ENCODE measurements at places on chromosomes 11 and 22.

DNA sequence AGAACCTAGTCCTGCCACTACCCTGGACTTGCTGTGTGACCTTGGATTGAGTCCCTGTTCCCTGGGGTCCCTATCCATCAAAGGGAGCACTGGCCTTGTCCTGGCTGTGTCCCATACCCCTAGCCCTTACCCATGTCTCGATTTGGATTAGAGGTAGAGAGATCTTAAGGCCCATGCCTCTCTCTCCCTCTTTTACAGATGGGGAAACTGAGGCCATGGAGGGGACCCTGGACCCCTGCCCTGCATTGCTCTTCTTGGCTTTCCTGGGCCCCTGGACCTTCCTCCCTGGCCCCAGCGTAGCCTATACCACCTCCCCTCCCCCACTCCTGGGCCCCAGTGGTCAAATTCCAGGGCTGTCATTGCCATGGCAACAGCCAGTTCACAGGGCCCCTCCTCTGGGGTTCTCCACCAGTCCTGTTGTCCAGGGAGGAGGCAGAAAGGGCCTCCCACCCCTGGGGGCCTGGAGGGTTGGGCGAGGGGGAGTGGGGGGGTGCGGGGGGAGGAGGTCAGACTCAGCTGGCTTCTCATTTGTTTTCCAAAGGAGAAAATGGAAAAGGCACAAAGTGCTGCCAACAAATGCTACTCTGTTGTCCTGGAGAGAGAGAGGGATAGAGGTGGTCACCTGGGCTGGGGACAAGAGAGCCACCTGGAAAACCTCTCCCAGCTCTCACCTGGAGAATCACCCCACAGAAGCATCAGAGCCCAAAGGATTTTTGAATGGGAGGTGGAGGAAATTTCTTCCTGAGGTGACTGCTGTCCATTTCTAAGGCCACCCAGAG is 23.3 kb downstream of the ARHGEF17 start:
- no peak for DNase-seq

GRCh38 chr22:39621826-39622225 is 51.3 kb downstream of the CACNA1I start:
- no peak for DNase-seq

- DNase-seq = no peak
These were observed 13.2 kb upstream of the MICAL2 start for GRCh38 chr11:12097219-12097618.

GRCh38 chr22:50027639-50028537 is 15.3 kb upstream of the IL17REL start:
- DNase-seq = no peak

- peak; percentile 8 for DNase-seq
These were observed 195.5 kb upstream of the CADM1 start for GRCh38 chr11:115699733-115700132.

DNA sequence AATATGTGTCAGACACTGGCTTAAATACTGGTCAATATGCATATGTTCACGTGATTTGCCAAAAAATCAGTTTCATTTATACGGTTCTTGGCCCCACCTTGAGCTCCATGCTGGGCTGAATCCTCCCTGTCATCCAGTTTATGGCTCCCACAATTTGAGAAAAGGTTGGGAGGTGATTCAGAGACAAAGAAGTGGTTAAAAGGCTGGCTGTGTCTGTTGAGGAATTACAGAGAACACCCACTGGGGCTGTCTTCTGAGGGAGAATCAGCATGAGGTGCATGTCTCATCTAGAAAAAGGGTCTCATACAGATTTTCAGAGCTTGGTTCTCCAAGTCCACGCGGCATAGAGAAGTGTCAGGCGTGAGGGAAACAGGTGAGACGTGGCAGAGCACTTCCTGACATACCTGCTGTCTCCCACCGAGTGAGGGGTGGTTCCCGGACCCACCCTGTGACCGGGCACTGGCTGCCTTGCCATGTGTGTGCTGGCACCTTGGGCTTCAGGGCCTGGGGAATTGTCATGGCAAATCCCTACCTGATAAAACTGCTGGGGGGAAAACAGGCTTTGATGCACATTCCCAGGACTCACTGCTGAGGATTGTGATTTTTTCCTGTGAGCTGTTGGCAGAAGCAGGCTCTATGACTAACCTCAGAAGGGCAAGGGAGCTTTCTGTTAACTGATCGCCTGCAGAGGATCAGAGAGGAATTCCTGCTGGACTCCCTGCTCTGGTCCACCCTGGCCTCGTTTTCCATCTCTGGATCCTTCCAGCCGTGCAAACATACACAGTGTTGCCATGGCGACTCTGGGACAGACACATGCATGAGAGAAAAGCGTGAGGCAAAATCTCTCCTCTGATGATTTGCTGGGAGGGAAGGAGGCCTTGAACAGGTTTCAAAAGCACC is 223.6 kb downstream of the ADAMTS15 start:
- no peak for DNase-seq

GRCh38 chr11:134685793-134686380 is 273.8 kb upstream of the B3GAT1 start:
- DNase-seq = no peak

DNA sequence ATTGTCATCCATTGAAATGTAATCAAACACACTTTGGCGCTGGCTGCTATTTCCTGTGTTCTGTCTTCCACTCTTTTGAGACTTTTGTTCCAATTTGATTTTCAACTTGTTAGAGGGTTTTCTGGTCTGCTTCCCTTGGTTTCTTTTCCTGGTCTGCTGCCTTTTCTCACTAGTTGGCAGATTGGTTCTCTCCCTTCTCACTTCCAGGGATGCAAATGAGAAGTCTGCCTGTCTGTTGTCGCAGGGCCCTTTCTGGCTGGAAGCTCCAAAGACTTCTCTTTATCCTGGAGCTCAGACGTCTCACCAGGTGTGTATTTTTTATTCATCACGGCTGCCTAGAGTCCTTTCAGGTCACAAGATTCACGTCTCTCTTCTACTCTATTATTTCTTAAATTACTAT is 84.0 kb downstream of the RPS6KA4 start:
- no peak for DNase-seq

DNA sequence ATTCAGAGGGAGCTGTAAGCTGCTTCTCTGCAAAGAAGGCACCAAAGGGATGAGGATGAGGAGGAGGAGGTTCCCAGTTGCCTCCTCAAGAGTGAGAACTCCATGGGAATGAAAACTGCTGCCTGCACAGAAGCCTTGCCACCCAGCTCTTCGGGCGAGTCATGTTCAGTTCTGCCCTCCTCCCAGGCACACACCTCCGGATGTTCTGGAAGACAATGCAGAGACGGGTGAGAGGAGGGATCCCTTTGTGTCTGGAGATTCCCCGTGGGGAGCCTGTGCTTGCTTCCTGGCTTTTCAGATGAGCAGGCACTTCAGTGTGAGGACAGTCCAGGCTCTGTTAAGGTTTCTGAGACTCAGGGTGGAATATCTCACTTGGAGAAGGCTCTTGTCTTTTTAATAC is 295.6 kb downstream of the DDX10 start:
- peak; percentile 14 for DNase-seq

GRCh38 chr11:69525516-69526452 is 44.3 kb downstream of the LINC01488 start:
- DNase-seq = no peak

DNA sequence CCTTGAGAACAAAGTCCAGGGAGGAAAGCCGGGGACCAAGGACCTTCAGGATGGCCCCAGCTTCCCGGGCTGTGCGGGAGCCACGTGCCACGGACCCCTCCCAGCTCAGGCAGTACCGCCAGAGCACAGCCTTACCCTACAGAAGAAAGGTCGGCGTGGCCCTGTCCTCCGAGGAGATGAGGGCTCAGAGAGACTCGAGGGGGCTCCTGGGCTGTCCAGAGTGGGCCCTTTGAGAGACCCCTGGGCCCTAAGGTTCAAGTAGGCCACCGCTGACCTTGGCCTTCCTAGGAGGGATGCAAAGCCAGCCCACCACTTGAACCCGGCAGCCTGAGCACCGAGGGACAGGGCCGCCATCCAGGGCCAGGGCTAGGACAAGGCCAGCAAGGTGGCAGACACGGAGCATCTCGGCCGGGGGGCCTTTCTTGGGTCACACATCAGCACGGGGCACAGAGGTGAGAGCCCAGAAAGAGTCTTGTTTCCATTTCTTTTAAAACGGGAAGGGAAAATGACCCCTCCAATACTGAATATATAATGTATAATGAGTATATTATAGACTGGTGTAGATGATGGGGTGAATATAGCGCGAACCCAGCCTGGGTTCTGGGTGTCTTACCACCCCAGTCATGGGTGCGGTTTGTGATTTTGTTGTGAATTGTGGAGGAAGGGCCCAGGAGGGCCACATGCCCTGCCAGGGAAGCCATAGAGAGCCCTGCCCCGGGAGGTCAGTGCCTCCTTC is 34.4 kb upstream of the PPARA start:
- no peak for DNase-seq

GRCh38 chr11:119907122-119907851 is 178.3 kb upstream of the NECTIN1 start:
- no peak for DNase-seq

DNA sequence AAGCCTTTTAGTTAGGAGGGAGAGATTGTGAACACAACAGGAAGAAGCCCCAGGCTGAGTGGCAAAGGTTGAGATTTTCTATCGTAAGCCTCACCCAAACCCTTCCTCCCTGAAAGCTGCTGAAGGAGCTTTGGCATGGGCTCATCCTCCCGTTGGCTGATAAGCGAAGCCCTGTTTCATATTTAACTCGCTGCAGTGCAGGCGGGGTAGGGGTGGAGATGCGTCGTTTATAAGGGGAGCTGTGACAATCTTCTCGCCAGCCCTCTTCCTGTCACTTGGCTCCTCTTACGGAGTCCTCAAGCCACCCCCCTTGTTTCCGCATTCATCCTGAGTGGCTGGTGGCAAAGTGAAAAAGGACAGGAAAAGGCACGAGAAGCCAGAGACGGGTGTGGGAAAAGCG is 137.0 kb downstream of the OR4C45 start:
- DNase-seq = no peak

DNA sequence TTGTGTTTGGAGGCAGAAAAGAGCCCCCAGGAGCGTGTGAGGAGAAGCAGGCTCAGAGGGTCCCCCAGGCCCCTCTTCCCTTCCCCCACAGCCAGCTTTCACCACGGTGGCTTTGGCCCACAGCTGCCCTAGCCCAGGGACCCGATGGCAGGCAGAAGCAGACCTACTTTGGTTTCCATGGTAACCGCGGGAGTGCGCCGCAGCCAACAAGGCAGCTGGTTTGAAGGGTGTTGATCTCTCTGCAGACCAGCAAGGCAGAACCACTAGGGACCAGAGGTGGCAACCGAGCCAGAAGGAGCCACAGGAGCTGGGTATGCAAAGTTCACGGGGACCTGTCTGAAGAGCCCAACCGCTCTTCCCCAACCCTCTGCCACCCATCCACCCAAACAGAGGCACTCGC is 69.4 kb downstream of the BUD13 start:
- no peak for DNase-seq

DNA sequence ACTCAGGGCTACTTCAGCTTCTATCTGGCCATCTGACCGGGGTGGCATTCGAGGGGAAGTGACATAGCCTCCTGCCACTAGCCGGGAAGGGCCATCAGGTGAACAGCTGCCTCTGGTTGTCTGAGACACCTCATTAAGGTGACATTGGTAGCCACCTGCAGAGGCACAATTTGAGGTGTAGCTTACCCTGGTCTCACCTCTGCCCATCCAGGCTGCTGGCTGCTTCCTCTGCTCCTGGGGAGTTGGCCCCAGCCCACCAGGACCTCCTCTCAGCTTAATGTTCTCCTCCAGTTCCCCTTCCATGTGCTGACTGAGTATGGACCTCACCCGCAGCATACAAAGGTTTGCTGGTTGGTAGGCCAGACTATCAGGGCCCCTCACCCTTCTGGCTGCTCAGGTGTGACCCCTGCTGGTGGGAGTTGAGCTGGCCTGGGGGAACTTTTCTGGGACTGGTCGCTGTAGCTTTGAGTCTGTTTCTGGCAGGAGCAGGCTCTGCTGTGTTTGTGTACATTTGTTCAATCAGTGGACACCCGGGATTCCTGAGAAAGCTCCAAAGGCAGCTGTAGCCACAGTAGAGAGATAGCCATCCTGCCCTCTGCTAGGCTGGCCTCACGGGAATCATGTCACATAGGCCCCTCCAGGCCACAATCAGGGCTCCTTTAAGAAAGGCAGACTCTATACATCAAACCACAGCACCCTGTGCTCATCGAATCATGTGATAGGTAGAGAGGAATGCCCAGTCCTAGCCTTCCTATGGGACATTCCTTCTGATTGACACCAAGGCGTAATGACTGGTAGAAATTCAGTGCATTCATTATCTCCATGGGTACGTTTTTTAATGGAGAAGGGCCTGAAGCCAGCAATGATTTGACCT is 295.1 kb upstream of the PLET1 start:
- peak; percentile 19 for DNase-seq

DNA sequence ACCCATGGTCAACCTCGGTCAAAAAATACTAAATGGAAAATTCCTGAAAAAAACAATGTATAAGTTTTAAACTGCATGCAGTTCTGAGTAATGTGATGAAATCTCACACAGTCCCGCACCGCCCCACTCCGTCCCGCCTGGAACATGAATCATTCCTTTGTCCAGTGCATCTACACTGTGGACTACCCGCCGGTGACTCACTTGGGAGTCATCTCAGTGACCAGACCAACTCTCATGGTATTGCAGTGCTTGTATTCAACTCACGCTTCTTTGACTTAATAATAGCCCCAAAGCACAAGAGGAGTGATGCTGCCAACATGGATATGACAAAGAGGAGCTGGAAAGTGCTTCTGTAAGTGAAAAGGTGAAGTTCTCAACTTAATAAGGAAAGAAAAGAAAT is 48.8 kb downstream of the ARHGAP32 start:
- no peak for DNase-seq

DNA sequence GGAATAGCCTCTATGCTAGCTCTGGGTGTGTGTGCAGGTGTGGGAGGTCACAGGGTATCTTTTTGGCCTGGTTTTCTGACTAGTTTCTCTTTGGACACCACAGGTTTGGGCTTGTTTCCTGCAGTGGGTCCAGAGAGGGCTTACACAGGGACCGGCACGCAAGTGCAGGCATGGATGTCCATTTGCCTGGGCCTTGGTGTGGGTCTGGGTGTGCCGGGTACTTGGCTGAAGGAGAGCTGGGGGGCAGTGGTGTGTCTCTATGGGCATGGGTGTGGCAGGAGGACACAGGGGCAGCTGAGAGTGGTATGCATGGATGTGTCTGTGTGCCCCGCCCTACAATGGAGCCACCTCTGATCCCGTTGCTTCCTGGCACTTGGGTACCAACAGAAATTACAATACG is 7.5 kb upstream of the KCNJ11 start:
- DNase-seq = no peak

- no peak for DNase-seq
These were observed 408.9 kb downstream of the OPCML start for GRCh38 chr11:133123366-133123765.

- no peak for DNase-seq
These were observed 24.8 kb downstream of the GAB2 start for GRCh38 chr11:78392854-78393253.

GRCh38 chr11:6747097-6747668 is 24.6 kb downstream of the OR2AG2 start:
- DNase-seq = no peak

GRCh38 chr22:17336061-17336460 is 33.2 kb upstream of the CECR2 start:
- DNase-seq = no peak

GRCh38 chr11:118283756-118284350 is 19.8 kb upstream of the MPZL2 start:
- no peak for DNase-seq
